Chondrocyte (in vitro differentiated cells): ENCODE measurements at places on chromosomes 3 and 15.

DNA sequence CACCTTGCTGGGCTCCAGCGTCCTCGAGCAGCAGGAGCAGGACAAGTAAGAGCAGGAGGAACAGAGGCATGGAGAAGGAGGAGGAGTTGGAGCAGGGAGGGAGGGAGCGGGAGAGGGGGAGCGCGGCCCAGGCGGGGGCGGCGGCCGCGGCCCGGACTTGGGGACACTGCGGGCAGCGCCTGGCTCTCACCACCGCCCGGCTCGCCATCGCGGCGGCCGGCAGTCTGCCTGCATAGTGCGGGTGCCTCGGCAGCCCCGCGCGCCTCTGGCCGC, 440 bp downstream of the DCBLD2 start:
- no peak for DNase-seq

DNA sequence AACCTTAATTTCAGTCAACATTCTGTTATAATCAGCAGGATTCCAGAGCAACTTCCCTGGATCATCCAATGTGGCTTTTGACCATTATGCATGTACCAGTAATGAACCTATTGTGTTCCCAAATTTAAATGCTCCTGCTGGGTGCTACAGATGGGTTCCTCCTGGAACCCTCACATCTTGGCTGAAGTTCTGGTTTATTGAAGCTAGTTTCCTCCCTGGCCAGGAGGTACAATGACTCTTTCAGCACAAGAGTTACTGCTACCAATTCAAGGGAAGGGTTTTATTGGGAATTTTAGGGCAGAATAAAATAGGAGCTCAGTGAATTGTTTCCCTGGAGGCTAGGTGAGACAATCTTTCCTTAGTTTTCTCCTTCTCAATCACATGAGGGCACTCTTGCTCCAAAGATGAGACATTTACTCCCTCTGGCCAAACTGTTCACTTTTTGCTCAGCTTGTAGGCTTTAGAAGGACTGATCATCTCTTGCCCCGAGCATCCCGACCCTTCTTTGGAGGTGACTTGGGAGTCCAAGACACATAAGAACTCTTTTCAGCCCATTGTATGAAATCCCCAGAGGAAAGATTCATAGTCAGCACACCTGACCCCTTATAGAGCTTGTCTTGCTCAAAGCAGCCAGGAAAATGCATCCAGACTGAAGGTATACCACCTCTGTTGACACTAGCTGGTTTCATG, 8.8 kb upstream of the NPHP3 start:
- DNase-seq = no peak

GRCh38 chr3:28294667-28295413, 53.4 kb downstream of the CMC1 start:
- DNase-seq = no peak

GRCh38 chr3:13690636-13691035, 141.7 kb downstream of the FBLN2 start:
- DNase-seq = no peak

GRCh38 chr3:72487946-72488737, 360.1 kb downstream of the SHQ1 start:
- no peak for DNase-seq

DNA sequence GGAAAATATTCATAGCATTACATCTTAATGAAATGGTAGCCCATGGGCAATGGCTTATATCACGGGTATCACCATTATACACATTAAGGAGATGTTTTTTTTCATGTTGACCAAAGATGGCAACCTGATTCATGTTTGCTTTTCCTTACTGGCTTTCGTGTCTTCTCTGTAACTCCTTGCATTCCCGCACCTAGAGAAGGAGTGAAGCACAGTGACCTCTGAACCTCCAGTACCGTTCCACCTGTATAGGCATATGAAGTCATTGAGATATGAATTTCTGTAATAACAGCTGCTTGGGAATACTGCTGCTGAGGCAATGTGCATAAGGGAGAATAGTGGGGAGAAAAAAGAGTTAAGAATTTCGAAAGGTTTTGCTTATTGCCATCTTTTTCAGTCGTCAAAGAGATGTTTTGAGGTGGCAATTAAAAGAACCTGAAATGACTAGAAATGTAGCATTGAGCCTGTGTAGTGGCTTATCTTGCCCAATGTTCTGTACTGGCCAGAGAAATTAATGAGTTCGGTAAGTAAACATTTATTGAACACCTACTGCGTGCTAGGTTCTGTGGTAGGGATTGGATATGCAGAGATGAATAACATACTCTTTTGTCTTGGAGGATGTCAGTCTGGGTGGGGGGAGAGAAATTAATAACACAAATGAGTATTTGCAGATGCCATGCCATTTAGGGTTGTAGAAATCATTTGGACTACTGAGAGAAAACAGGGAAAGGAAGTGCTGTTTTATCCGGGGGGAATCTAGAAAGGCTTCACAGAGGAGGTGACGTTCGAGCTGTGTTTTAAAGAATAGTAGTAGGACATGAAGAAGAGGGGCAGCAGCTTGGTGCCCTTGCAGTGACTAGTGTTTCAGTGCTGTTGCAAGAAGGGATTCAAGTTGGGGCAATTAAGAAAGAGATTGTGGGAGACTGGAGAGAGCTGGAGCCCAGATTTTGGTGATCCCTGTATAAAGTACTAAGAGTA, 2.5 kb downstream of the FEM1B start:
- DNase-seq = no peak

DNA sequence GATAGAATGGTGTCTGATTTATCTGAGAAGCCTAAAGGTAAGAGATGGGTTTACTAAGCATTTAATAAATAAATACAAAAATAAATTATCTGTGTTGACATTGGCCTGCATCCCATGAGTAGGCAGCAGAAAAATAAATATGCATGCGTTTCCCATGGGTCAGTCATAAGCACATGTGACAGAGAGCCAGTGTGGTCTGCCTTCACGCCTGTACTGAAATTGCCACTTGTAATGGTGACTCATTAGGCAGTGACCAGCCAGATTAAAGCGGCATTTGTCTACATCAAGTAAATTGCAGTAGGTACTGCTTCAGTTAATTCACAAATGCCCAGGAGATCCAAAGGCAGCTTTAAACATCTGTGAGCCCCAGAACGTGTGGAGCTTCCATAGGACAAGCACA, 399.6 kb downstream of the NAALADL2 start:
- DNase-seq = no peak

GRCh38 chr15:69393831-69394491, 20.2 kb upstream of the KIF23 start:
- DNase-seq = no peak

- no peak for DNase-seq
These were observed 84.2 kb downstream of the LRRC49 start for GRCh38 chr15:70976851-70977250.

- no peak for DNase-seq
These were observed 225.6 kb upstream of the HES1 start for GRCh38 chr3:193910310-193910709.

GRCh38 chr3:154794391-154794790, 285.7 kb upstream of the MME start:
- DNase-seq = no peak

- DNase-seq = no peak
These were observed 41.8 kb downstream of the CRYGS start for GRCh38 chr3:186502138-186502948.

DNA sequence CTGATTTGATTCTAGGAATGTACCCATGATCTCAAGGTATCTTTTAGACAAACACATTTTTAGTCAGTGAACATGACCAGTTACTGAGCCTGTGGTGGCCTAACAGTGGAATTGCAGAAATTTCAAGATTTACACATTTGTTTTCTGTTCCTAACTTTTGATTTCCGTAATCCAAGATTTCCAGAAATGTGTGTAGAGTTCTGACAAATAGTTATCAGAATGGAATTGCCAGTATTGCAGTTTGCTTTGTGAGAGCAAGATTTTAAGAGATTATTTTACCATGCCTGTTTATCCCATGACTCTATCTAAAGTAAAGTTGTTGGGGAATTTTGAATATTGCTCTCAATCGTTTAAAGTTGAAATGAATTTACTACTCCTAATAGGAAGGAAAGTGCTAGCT, 11.7 kb upstream of the UTS2B start:
- no peak for DNase-seq

GRCh38 chr15:31458596-31459399, 132.2 kb downstream of the KLF13 start:
- DNase-seq = no peak

- DNase-seq = no peak
These were observed 19.8 kb upstream of the CELF6 start for GRCh38 chr15:72339777-72340177.

GRCh38 chr15:60351066-60351465, 46.7 kb downstream of the ANXA2 start:
- DNase-seq = no peak

GRCh38 chr3:6551165-6551564, 309.8 kb upstream of the GRM7 start:
- no peak for DNase-seq

DNA sequence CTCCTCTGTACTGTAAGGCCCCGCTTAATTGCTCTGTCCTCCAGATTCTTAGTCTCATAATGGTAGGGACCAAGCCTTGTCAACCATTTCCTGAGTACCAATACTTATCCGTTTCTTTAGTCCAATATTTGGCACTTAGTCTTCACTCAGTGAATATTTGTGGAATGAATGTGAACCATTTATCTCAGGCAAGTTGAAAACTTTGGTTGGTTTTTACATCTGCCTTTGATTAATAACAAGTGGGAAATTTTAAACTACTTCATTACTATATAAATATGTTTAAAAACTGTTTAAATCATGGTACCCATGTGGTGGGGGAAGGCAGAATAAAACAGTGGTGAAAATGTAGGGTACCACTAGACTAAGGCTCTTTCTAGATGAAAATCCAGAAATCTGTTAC, 15.2 kb downstream of the CA12 start:
- DNase-seq = no peak

DNA sequence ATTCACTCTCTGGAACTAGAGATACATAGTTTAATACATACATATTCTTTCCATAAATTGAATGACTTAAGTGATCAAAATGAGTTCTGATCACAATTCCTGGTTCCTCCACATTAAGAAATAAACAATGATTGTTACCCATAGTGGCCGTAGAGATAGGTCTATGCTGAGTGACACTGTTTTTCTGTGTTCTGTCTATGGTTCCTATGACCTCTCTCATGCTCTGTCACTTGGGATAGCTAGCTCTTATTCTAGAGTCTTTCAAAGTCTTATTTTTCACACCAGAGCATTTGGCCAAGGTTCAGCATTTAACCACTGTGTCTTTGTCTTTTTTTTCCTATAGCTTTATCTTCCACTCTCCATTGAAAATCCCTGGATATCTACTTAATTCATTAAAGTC, 132.4 kb downstream of the GOLGA6L6 start:
- DNase-seq = no peak

DNA sequence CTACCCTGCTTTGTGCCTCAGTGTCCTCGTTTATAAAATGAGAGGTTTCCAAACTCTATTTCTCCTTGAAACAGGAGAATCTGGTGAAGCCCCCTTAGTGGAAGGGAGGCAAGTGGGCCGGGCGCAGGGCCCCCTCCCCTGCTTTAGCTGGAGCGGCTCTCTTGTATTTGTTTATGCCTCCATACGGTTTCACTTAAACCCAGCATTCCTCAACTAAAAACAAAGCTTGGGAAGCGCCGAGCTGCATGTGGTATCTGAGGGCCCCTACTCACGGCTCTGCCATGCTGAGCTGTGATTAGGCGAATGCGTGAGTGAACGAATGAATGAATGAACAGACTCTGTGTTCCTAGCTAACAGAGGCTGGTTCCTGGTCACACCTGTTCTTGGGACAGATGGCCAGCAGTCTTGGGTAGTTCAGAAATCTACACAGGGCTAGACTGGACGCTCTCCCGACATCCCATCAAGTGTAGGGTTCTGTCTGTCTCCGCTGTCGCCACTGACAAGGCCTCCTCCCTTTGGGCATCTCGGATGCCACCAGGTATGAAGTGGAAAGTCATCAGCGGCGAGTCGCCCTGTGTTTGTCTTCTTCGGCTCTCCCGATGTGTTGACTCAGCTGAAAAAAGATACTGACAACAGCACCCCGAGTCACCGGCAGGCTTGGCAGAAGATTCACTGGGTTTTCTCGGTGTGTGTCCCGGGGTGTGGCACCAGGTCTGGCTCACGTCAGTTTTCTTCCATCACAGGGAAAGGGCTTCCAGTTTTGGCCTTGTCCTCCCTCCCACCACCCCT, 42.4 kb upstream of the VPS8 start:
- DNase-seq = no peak

- no peak for DNase-seq
These were observed 344.5 kb downstream of the FGF12 start for GRCh38 chr3:192382861-192383260.

- DNase-seq = no peak
These were observed 244.8 kb upstream of the TPRG1 start for GRCh38 chr3:188926741-188927511.

DNA sequence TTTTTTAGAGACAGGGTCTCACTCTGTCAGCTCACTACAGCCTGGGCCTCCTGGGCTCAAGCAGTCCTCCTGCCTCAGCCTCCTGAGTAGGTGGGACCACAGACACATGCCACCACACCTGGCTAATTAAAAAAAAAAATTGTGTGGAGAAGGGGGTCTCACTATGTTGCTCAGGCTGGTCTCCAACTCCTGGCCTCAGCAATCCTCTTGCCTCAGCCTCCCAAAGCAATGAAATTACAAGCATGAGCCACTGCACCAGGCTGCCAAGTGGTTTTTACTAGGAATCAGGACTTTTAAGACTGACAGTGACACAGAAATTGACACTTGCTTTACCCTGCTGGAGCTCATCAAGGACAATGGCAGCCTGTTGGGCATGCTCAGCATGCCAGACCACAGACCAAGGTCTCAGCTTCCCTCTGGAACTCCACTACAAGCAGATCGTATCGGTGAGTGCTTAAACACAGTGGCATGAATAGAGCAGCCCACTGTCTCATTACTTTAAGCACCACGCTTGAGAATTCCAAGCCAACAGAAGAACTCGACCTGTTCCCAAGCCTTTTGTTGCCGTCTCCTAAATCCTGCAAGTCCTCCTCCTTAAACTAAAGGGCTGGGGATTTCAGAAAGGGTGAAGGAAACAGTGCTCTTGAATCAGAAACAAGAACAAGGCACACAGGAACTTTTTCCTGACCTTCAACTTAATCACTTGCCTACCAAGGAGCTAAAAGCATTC, 41.4 kb downstream of the EOMES start:
- DNase-seq = no peak

DNA sequence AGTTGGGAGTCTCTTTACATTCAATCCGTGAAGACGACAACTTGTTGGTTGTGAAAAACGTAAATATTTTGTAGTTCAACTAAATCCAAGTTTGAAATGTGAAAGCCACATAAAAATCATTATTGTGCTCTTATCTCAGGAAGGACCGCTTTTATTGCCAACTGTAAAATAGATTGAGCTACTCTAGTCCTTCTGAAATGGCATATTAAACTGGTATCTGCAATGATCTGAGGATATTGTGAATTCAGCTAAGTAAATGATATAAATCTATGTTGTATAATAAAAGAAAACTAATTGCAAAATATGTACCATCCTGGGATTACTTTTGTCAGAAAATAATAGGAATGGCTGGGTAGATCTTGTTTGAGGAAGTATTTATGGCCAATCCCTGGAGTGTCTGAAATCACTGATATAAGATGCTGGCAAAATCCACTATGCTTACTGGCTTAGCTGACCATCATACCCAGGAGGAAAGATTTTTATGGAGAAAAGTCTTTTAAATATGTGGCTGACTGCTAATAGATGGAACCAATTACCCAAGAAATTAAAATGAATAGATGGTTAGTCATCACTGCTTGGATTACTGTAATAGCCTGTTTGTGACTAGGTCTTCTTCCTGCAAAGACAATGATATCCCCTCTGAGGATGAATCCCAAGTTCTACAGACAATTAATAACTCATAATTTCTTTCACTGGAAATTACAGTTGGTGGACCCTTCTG, 191.8 kb downstream of the SEMA6D start:
- no peak for DNase-seq
